ENCODE measurements at places on chromosomes 7 and 10.

DNA sequence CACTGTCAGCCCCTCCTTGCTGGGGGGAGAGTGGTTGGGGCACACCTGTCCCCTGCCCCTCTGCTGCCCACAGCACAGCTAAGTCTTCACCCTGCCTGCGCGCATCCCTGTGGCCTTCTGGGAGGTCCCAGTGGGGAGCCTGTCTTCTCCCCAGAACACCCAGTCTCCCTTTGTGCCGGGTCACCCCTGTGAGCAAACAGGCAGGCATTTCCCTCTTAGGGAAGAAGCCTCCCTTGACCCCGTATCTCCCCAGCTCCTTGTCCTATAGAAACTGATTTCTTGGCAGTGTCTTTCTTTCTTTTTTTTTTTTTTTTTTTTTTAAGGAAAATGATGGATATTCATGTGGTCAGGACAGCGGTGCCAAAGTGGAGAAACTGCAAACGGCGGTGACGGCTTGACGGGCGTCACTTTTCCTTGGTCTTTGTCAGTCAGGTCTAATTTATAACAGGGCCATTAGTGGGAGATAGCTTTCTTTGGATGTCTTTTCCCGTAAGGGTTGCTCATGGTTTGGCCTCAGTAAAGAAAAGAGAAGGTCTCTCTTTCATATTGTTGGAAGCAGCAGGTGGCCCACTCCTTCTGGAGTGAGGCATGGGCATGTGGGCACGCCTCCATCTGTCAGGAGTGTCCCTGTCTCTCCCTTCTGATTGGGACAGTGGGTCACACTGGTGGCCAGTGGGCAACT lies 115.3 kb downstream of the NKX6-2 start:
- peaks cover 5% of the 10 kb centered on the region for H3K4me1 ChIP-seq
- H3K27ac ChIP-seq = no peak overlapping the region
- no peak for DNase-seq

GRCh38 chr7:2279896-2280295 lies 34.3 kb downstream of the SNX8 start:
- no peaks in the 10 kb centered on the region for H3K4me1 ChIP-seq
- peaks cover 4% of the 10 kb centered on the region for H3K36me3 ChIP-seq
- H3K27me3 ChIP-seq = no peaks in the 10 kb centered on the region
- H3K4me3 ChIP-seq = no peak overlapping the region

GRCh38 chr7:99767662-99768061 lies 16.3 kb downstream of the CYP3A4 start:
- H3K36me3 ChIP-seq = peaks cover 2% of the 10 kb centered on the region
- H3K27ac ChIP-seq = no peak overlapping the region
- H3K4me1 ChIP-seq = no peaks in the 10 kb centered on the region
- H3K27me3 ChIP-seq = peaks cover 35% of the 10 kb centered on the region

DNA sequence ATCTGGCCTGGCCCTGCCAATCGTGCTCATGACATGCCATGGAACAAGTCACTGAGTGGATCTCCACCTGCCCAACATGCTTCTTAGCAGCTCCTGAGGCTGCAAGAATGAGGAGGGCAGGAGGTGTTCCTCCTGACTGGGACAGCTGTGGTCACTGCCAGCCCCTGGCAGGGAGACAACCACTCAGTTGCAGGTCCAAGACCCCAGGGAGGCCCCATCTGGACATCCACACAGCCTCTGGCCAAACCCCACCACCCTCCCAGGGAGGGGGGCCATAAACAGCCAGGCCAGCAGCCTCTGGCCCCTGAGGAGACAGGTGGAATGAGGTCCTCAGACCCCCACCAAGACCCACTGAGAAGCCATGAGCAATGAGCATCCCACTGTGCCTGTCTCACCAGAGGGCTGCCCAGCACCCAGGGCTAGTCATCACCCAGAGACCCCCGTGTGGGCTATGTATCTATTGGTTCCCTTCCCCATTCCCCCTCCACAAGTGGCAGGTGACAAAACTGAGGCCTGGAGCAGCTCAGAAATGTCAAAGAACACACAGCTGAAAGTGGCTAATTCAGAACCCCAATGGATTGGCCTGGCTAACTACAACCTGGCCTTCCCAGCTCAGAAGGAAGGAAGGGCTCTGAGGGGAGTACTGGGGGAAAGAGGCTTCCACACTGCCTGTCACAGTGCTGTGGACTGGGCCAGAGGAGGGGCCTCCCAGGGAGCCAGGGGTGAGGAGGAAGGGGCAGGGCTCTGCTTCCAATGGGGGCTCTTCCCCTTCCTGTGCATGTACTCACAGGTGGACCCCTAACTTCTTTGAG lies 3.0 kb downstream of the GPRIN2 start:
- H3K4me3 ChIP-seq = no peak overlapping the region
- peaks cover 8% of the 10 kb centered on the region for H3K27me3 ChIP-seq
- no peak overlapping the region for H3K27ac ChIP-seq

DNA sequence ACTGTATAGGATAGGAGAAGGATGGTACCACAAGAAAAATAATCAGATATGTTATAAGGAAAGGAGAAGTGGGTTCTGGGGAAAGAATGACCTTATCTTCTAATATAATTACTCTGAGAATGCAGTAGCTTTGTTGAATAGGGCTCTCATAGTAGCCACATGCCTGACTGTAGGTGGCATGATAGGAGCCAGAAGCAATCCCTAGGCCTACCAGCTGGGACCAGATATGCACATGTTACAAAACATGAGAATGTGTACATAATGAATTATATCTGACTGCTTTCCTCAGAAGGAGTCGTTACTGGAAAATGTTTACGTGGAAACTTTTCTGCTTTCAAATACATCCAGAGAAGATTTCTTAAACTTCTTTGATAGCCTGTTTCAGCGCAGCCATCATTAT lies 53.2 kb upstream of the FAM3C start:
- DNase-seq = no peak
- H3K4me1 ChIP-seq = no peaks in the 10 kb centered on the region
- no peaks in the 10 kb centered on the region for H3K36me3 ChIP-seq
- no peak overlapping the region for H3K27ac ChIP-seq
- no peaks in the 10 kb centered on the region for H3K27me3 ChIP-seq
- H3K4me3 ChIP-seq = no peak overlapping the region

- H3K27ac ChIP-seq = peak overlapping the region; percentile 86
- H3K4me1 ChIP-seq = peaks cover 76% of the 10 kb centered on the region
- DNase-seq = no peak
- no peak overlapping the region for H3K4me3 ChIP-seq
- no peaks in the 10 kb centered on the region for H3K27me3 ChIP-seq
These were observed 10.2 kb downstream of the CYREN start for GRCh38 chr7:135160098-135160857.

- H3K27me3 ChIP-seq = no peaks in the 10 kb centered on the region
- H3K27ac ChIP-seq = peak overlapping the region; percentile 86
- H3K36me3 ChIP-seq = no peaks in the 10 kb centered on the region
- no peak for DNase-seq
- no peak overlapping the region for H3K4me3 ChIP-seq
These were observed 168.8 kb upstream of the KLF14 start for GRCh38 chr7:130902755-130903357.

DNA sequence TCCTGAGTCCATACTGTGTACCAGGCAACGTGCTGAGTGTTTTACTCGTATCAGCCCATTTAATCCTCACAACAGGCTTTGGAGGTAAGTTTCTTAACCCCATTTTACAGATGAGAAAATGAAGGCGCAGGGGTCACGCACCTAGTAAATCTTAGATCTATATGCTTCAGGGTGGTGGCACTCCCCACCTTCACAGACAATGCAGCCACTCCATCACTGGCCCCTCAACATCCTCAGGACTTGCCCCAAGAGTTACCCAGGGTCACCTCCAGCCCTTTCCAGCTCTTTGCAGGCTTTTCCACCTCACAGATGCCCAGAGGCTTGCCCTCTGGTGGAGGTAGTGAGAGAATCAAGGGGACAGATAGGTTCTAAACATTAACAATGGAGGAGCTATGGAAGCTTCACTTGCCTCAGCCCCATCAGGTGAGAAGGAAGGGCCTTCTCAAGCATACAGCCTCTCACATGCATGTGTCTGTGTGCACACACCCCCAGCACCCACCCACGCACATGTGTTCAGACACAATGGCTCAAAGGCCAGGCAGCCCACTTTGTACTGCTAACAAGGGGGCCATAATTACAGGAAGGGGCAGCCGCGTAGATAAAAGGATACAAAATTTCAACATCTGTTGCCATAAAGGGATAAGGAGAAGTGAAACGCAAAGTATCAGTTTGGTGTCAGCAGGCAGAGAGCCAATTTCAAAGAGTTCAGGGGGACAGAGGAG lies 29.1 kb downstream of the DPCD start:
- H3K36me3 ChIP-seq = peaks cover 62% of the 10 kb centered on the region
- H3K27me3 ChIP-seq = no peaks in the 10 kb centered on the region
- DNase-seq = no peak

DNA sequence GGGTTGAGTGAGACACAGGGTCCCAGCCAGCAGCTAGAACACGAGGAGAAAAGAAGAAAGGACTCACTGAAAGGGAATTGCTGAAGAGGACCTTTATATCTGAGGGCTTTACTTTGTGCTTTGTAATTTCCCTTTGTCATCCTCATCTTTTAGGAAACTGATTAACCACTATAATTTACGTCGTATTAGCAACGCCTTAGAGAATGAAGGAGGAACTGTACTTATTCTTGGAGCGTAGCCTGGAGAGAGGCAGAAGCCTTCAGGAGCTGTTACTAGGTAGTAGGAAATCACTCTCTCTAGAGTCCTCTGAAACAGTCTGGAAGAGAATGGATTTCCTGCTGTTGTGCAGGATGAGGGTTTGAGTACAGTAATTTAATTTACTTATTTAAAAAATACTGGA lies 101.0 kb upstream of the STEAP1B start:
- no peaks in the 10 kb centered on the region for H3K4me1 ChIP-seq
- H3K4me3 ChIP-seq = no peak overlapping the region
- no peak for DNase-seq
- no peak overlapping the region for H3K27ac ChIP-seq
- peaks cover 14% of the 10 kb centered on the region for H3K27me3 ChIP-seq

DNA sequence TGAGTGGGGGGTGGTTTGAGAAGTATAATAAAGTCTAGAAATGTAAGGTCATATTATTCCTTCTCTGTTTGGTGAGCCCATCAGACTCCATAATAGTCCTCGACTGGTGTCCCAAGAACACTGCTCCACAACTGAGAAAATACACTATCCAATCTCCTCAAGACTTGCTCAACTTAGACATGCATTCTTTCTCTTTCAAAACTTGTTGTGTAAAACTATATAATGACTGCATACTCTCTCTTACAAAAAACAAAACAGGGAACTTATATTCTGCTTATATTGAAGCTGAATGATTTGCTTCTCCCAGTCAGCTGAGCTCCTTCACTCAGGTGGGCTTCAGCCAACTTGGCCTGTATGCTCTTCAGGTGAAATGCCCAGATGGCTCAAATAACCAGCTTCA lies 204.7 kb downstream of the ZNF365 start:
- DNase-seq = no peak
- H3K36me3 ChIP-seq = no peaks in the 10 kb centered on the region
- H3K4me1 ChIP-seq = no peaks in the 10 kb centered on the region

- DNase-seq = no peak
- peaks cover 11% of the 10 kb centered on the region for H3K27me3 ChIP-seq
- no peak overlapping the region for H3K4me3 ChIP-seq
- no peak overlapping the region for H3K27ac ChIP-seq
- H3K36me3 ChIP-seq = no peaks in the 10 kb centered on the region
- no peaks in the 10 kb centered on the region for H3K4me1 ChIP-seq
These were observed 40.4 kb downstream of the NPVF start for GRCh38 chr7:25187932-25188331.

DNA sequence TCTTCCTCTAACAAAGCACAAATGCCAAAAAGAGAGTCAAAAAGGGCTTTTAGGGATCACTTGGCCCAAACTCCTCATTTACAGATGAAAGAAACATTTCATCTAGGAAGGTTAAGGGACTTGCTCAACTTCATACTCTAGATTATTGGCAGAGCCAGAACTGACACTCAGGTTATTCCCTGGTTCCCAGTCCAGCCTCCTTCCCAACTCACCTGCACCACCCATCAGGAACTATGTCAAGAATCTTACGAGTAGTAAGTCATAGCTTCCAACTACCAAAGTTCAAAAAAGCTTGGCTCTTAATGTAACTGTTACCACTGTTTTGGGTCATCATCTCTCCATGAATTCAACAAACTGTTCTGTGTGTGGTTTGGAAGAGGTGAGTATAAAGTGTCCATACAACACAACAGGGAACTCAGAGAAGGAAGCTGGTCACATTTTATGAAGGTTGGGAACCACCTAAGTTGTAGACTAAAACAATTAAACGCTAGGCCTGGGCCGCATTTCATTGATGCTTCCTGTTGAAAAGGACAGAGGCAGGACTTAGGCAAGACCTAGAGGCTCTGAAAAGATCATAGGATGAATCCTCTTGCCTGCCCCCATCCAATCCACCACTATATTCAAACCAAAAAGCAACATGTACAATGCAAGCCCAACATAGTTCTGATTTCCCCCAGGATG lies 9.1 kb downstream of the PIK3AP1 start:
- H3K36me3 ChIP-seq = no peaks in the 10 kb centered on the region
- no peak overlapping the region for H3K27ac ChIP-seq
- DNase-seq = no peak
- no peaks in the 10 kb centered on the region for H3K4me1 ChIP-seq
- no peak overlapping the region for H3K4me3 ChIP-seq

- DNase-seq = no peak
- H3K27me3 ChIP-seq = no peaks in the 10 kb centered on the region
- H3K36me3 ChIP-seq = no peaks in the 10 kb centered on the region
- no peak overlapping the region for H3K4me3 ChIP-seq
These were observed 4.9 kb downstream of the COL17A1 start for GRCh38 chr10:104080762-104081161.

DNA sequence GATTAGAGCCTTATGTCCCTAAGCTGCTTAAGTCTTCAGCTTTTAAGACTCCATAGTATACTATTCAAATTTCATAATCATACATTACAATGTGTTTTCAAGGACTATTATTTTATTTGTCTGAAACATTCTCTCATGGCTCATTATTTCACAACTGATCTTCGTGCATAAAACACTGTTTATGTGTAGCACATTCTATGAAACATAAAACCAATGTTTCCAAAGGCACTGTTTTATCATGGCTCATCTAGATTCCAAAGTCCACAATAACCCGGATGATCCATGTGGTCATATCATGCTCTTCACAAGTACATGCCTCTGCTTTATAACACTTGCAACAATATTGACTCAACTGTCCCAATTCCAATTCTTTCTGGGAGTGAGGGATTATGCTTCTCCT lies 806.1 kb downstream of the TNS3 start:
- DNase-seq = no peak
- no peaks in the 10 kb centered on the region for H3K36me3 ChIP-seq
- no peaks in the 10 kb centered on the region for H3K4me1 ChIP-seq
- H3K27me3 ChIP-seq = no peaks in the 10 kb centered on the region
- no peak overlapping the region for H3K4me3 ChIP-seq
- H3K27ac ChIP-seq = no peak overlapping the region

DNA sequence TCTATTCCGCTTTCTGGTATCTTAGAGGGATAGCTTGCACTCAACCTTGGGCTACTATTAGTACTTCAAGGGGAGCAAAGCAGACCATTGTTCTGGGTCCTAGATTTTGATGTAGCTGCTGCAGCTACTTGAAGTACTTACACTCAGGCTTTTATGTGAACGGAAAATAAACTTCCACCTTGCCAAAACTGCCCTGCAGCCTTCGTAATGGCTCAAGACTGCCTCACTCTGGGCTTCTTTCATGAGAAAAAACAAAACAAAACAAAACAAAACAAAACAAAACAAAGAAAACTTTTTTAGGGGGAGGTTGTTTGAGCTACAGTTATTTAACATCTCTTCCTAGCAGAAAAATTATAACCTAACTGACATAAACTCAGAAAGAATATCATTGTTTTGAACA lies 19.4 kb upstream of the EPHB6 start:
- no peak for DNase-seq
- no peaks in the 10 kb centered on the region for H3K27me3 ChIP-seq
- no peak overlapping the region for H3K4me3 ChIP-seq
- no peaks in the 10 kb centered on the region for H3K36me3 ChIP-seq
- peaks cover 21% of the 10 kb centered on the region for H3K4me1 ChIP-seq
- peak overlapping the region; percentile 70 for H3K27ac ChIP-seq

Measured in naive thymus-derived CD8-positive, alpha-beta T cell (primary cell).